CD4-positive, alpha-beta T cell treated with Interleukin-15 for 4 hours (primary cell): ENCODE measurements at places on chromosomes 4 and X.
A peak's percentile ranks its signal among the peaks of the same experiment; 100 is the strongest.

GRCh38 chr4:174707051-174707676, 121.9 kb downstream of the GLRA3 start:
- no peak for DNase-seq

GRCh38 chr4:4941751-4942150, 77.5 kb downstream of the CYTL1 start:
- DNase-seq = no peak

DNA sequence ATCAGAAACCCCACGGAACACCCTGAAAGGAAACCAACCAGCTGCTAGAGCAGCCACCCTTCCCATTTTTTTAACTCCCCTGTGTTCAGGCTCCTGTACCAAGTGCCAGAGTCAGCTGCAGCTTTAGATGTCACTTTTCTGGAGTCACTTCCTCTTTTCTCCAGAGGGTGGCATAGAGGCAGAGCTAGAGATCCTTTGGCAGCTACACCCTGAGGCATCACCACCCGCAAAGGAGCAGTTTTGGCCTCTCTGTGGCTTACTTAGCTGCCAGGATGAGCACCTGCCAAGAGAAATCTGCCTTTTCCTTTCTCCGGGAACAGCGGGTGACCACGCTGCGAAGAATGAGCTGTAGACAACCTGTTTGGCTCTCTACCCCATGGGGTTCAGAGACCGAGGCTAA, 58.0 kb upstream of the CHRDL1 start:
- no peak for DNase-seq

DNA sequence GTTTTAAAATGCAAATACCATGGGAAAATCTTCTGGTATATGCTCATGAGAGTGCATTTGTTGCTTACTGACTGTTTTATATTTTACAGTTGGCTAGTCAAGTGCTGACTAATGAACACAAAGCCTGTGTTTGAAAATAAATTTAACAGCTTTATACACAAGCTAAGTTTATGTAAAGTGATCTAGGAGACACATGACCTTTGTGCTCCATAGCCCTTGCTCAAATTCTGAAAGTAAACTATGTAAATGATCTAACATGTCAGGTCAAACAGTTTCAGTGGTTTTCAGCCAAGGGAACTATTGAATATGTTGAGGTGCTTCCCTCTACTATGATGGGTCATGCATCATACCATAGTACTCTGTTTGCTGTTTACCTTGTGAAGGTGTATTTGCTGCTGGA, 36.7 kb downstream of the DIAPH2 start:
- no peak for DNase-seq

- DNase-seq = no peak
These were observed 1.2 kb downstream of the GUCY1A1 start for GRCh38 chr4:155667568-155668511.

- no peak for DNase-seq
These were observed 63.1 kb downstream of the ACOX3 start for GRCh38 chr4:8377103-8378075.

DNA sequence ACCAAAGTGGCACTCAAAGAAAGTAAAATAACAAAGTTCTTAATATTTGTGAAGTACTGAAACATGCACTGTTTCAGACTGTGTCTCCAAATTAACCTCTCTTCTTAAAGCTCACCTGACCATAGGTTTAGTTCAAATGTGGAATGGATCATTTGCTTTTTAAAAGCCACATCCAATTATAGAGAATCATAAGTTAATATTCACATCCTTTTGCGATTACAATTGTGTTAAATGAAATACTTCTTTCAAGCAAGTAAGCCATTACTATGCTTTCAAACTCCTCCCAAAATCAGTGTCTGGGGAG, 95.3 kb upstream of the PTPN13 start:
- no peak for DNase-seq

- peak; percentile 22 for DNase-seq
These were observed 47.2 kb downstream of the FAM114A1 start for GRCh38 chr4:38914854-38915253.

DNA sequence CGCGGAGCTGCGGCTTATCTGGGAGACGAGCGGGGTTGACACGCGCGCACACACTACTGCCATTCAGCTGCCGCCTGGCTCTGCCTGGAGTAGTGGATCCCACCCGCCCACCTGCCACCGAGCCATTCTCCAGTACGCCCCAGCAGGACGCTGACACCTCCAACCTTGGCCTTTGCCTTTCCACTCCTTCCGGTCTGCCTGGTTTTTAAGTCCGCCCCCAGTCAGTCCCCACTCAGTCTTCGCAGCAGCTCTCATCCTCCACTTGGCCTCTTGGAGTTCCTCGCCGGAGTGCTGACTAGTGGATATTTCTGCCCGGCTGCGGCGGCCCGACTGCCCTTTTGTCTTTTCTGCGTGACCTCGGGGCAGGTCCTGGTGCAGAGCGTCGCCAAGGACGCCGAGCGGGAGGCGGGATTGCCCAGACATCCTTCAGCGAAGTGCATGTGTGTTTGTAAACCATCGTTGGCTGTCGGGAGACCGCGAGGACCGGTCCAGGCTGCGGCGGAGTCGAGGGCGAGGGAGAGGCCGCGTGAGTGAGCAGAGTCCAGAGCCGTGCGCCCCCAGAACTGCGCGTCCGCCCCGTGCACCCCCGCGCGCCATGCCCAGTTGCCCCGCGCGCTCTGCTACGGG, 1.1 kb downstream of the SLIT2 start:
- no peak for DNase-seq

- no peak for DNase-seq
These were observed 121.5 kb upstream of the ENPEP start for GRCh38 chr4:110354460-110354859.

DNA sequence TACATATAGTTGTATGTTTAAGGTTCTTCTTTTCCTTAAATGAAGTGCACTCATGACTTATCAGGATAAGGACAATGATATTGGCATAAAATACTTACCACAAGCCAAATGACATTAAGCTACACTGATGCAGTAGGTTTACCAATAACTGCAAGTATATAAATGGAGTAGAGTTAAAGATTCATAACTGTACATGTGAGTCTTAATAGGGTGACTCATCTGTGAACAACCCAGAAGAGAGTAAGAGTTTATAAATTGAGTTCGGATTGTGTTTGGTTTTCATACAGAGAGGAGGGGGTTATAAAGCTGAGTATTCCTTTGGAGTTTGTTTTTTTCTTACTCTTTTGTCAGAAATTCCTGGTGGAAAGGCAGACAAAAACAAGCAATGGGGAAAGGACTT, 144.8 kb downstream of the TLL1 start:
- no peak for DNase-seq

- DNase-seq = no peak
These were observed 55.6 kb upstream of the SLC39A8 start for GRCh38 chr4:102400898-102401297.

- no peak for DNase-seq
These were observed 1131.8 kb downstream of the PCDH7 start for GRCh38 chr4:31851946-31852345.

DNA sequence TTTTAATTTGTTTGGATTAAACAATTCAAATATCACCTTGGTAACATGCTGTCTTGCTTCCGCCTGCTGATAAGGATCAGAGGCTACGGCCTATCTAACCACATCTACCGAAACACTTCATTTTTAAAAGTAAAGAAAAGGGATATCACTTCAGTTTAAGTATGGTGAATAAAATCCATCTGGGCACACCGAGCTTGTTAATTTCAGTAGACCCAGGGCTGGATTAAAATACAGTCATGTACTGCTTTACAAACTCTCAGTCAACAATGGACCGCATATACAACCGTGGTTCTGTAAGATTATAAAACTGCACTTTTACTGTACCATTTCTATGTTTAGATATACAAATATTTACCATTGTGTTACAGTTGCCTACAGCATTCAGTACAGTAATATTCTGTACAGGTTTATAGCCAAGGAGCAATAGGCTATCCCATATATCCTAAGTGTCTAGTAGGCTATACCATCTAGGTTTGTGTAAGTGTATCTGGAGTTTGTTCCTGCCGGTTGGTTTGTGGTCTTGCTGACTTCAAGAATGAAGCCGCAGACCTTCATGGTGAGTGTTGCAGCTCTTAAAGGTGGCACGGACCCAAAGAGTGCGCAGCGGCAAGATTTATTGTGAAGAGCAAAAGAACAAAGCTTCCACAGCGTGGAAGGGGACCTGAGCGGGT, 40.0 kb downstream of the SEPTIN11 start:
- peak; percentile 78 for DNase-seq

- DNase-seq = no peak
These were observed 29.5 kb upstream of the XIAP start for GRCh38 chrX:123830309-123830708.

DNA sequence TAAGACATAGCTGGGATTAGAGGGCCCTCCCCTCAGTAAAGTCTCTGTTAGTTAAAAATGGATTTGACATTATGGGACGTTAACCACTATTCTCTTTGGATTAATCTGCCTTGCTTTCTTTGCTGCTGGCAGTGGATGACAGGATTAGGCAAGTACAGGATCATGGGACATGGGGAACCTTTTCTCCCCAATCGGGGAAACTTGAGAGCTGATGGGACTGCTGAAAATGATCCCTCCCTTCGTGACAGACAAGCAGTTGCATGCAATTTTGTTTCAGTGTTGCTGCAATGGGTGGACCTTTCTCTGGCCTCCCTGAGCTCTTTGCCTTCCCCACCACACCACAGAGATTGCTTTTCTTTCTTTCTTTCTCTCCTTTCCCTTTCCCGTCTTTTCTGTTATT, 120.2 kb upstream of the BANK1 start:
- no peak for DNase-seq

DNA sequence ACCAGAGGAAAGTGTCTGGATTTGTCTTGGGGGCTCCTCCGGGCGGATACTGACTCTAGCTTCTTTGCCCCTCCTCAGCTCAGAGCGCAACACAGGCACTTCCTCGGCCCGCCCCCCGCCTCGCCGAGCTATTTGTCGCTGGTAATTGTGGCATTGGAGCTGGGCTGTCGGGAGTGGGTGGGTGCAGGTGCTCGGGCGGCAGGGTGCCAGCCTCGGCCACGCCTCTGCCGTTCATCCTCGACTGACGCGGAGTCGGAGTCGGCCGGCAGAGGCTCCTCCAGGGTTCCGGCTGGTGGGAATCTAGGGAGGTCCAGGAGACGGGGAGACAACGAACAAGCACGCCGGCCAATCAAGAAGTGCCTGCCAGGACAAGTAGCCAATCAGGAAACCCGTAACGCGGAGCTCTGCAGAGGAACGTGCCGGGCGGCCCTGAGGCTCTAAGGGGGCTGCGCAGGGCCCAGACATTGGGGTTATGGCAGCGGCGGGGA, 3.9 kb upstream of the SYN1 start:
- DNase-seq = peak; percentile 39

DNA sequence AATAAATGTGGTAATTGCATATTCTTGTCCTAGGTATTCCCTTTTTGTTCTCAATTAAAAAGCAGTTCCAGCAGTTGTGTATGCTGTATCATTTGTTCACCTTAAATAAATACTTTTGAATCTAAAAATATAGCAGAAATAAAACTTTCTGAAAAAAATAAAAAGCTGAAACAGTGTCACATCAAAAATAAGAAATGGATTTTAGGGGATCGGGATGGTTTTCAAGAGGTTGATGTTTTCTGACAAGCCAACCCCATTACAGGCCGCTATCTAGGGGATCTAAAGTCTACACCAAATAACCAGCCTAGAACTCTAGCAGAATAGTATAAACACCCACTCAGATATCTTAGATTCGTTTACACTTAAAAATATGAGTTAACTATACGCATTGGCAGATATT, 95.4 kb upstream of the MAML3 start:
- peak; percentile 2 for DNase-seq

DNA sequence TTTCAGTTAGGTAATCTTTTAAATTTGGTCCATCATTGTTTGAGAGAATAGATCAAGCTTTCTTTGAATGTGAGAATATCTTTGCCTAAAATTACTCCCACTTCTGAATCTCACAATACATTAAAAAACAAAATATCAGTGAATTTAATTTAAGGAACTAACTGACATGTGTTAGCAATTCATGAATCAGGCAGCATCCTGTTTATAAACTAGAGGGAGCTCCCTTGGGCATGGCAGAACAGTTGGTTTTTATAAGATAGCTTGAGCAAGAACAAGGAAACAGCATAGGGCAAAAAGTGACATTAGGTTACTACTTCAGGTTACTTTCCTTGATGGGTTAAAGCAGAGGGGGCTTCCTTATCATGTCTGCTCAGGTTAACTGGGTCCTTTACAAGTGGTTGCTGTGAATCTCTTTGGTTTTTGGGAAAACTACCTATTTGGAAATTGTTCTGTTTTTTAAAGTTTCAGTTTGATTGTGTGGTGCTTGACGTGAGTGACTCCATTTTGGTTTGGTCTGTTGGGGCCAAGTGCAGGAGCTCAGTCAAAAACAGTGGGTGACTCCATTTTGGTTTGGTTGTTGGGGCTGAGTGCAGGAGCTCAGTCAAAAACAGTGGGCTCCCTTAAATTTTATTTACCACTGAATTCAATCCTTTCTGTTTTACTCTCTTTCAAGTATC, 68.0 kb downstream of the PPEF2 start:
- no peak for DNase-seq

DNA sequence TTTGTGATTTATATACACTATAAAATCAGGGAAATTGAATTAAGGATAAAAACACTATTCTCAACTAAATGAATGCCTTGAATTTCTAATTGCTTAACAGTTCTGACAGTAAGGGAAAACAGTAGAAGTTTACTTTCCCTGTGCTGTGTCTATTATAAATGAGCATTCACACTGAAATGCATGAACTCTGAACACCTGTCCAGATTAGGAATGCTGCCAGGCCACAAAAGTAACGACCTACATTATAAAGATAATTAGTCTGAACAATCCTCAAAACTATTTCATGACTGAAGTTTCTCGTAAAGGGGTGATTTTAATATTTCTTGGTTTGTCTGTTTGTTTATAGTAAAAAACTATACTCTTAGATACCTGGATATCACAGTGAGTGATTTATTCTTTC, 2.0 kb downstream of the NDST3 start:
- no peak for DNase-seq

- no peak for DNase-seq
These were observed 480.1 kb downstream of the SPRY1 start for GRCh38 chr4:123876671-123877101.

- no peak for DNase-seq
These were observed 2.4 kb upstream of the STIM2 start for GRCh38 chr4:26858035-26858918.

DNA sequence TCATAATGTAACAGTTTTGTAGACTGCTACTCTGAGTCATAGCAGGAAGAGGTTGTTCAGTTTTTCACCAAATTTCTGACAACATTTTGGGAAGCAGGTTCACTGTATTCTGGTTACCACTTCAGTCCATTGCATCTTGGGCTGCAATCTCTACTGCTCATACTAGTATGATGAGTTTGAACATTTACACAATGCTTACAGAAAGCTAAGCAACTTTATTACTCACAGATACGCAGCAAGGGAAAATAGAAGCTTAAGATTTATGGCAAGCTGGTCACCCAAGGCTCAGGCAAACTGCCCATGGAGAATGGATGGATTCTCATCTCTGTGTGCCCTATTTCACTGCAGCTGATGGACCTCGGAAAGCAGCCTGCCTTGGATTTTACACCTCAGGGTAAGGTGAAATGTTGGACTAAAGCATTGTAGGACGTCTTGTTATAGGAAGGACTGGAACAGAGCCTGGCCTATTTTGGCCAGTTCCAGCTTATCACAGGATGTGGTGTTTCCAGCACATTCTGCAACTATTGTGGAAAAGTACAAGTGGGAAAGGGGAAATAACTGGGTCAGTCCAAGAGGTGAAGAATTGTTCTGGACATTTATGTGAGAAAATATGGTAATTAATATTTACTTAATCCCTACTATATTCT, 887.1 kb upstream of the AGA start:
- DNase-seq = no peak

GRCh38 chrX:9278475-9279233, 186.2 kb upstream of the TBL1X start:
- no peak for DNase-seq
